ENCODE measurements at places on chromosomes 4 and X. TPM values are rescaled to one million over a fixed set of nuclear protein-coding genes. Genes with fewer than 3 reads are reported as not detected.

The SPIN2A gene
- total RNA-seq = 0.51 TPM

DNA sequence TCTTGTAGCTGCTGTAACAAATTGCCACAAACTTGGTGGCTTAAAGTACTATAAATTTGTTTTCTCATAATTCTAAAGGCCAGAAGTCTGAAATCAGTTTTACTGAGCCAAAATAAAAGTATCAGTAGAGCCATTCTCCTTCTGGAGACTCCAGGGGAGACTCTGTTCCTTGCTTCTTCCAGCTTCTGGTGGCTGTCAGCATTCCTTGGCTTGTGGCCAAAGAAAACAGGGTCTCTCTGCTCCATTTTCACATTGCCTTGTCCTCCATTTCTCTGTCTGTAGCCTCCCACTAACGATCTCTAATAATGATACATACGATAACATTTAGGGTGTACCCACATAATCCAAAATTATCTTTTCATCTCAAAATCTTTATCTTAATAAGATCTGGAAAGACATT, 200.4 kb downstream of the MAB21L2 start:
- no peak for DNase-seq

DNA sequence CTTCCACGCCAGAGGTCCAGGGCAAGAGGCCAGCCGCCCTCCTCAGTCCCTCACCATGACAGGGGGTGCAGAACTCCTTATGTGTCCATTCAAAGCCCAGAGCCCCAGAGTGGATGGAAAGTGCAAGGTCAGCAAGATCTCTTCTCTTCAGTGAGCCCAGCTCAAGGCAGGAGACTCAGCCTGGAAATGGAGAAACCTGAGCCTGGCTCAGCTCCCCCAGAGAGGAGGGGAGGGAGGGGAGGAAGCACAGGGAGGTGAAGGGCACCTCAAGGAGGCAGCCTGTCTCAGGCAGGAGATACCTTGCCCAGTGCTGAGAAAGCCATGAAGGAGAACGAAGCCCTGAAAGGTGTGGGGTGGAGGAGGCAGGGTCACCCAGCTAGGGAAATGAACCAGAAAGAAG, 121.8 kb upstream of the PJA1 start:
- no peak for DNase-seq

- DNase-seq = no peak
Observed at GRCh38 chr4:183504930-183505610, at the start of gene ING2. TSS of gene ING2 (plus strand) at chr4:183505058. CDS start at chr4:183505196, 138 bp downstream.

- DNase-seq = no peak
Observed at GRCh38 chrX:77342004-77342403, 105.2 kb upstream of the FGF16 start.
